Non-pigmented ciliary epithelial cell (primary cell): ENCODE measurements at places on chromosomes 16 and 17.

DNA sequence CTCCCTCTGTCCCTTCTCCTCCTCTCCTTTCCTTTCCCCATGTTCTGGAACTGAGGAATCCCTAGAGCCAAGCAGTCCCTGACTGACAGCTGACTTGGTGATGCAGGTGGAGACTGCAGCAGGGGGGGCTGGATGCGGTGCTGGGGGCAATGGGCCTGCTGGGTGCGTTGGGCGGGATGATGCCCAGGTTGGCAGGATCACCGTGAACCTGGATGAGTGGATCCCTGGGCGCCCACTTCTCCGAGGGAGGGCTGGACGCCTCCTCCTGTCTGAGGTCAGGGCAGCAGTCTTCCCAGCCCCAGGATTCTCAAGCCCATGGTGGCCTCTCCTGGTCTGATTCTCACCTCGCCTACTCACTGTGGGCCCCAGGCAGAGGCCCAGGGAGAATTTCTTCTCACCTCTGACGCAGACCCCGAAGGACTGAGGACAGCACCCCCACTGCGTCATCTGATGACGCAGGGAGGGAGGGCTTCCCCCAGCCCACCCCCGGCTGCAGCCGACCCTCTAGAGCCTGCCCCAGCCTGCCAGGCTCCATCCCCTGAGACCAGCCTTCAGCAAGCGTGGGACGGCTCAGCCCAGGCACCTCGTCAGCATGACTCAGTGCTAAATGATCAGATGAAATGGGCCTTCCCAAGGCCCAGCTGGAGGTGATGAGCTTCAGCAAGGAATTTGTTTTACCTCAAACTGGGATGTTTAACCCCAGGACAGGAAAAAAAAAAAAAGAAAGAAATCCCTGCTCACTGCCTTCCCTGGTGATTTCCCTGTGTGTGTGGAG is 188.0 kb upstream of the TNRC6C start:
- peak; percentile 20 for DNase-seq

DNA sequence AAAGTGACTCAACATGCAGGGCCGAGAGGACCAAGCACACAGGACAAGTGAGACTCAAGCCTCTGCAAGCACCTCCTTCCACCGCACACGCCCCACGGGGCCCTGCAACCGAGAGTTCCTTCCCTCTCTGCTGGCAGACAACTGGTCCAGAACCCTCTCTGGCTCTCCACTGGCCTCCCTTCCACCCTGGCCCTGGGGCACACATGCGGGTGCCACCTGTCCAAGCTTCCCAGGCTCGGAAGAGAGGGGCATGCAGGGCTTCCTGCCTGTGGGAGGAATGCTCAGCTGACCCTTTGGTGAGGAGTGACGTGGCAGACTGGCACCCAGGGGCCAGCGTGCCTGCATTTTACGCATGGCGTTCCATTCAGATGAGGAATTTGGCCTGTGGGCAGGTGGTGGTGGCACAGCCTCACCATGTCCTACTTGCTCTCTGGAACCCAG is 59.8 kb downstream of the PIPOX start:
- no peak for DNase-seq

DNA sequence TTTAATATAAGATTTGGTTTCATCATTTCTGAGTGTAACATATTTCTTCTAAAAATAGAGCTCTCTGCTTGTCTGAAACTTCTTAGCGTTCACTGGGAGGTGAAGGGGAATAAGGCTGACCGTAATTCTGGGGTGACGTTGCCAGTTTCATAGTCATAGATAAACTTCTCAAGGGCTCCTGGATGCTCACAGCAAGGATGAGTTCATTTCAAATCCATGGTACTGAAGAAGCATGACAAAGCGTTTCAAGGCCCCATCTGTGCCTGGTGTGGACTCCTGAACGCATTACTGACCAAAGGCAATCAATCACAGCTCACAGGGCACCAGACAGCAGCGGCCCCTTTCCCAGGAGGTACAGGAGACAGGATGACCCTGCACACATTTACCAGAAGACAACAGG is 12.0 kb upstream of the EVPL start:
- DNase-seq: no peak

- DNase-seq: no peak
Observed at GRCh38 chr17:67266496-67266895, 21.5 kb upstream of the HELZ start.

GRCh38 chr17:7476494-7476893 is 2.9 kb downstream of the ZBTB4 start:
- DNase-seq: no peak

- no peak for DNase-seq
Observed at GRCh38 chr16:16973707-16974591, 496.8 kb downstream of the XYLT1 start.

DNA sequence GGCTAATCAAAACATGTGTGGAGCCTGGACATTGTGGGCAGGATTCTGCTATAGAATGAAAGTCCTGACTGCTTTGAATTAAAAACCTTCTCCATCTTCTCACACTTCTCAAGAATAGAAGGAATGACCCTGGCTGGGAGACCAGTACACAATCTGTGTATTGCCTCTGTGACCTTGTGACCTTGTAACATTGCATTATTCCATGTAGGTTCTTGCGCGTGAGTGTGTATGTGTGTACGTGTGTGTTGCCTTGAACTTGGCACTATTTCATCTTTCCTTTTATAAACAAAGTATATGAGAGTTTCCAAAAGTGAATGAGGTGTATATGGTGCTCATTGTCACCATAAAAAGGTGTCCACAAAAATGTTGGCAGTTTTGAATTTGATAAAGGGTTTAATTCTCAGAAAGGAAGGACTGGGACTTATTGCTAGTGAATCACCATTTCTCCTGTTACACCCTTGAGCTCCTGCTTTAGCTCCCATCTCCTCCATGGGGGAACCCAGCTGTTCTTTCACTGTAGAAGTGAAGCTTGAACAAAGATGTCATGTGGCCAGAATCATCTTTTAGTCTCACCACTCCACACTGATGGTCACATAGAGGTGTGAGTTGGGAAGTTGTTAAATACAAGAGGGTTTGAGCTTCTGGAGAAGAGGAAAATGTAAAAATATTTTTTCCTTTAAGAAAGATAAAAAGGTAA is 244.9 kb downstream of the FTO start:
- no peak for DNase-seq

- DNase-seq: no peak
Observed at GRCh38 chr16:90033387-90033786, 14.1 kb upstream of the DBNDD1 start.

DNA sequence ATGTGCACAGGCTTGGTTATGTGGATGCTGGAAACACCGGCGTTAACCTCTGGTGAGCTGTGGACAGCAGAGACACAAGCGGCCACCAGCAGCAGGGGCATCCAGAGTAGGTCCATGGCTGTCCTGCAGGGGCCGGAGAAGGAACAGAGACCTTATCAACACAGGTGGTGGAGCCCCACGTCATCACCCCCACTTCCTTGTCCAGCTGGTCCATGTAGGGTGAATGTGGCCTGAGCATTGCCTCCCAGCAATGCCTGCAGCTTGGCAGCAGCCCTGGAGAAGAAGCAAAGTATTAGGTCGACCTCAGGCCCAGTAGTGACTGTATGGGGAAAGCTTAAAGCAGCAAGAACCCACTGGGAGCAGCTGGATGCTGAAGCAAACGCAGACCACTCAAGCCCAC is 5.4 kb downstream of the PDILT start:
- DNase-seq: no peak
